Urothelium cell line (cell line): ENCODE measurements at places on chromosomes 6 and 20.
A peak's percentile ranks its signal among the peaks of the same experiment; 100 is the strongest.

DNA sequence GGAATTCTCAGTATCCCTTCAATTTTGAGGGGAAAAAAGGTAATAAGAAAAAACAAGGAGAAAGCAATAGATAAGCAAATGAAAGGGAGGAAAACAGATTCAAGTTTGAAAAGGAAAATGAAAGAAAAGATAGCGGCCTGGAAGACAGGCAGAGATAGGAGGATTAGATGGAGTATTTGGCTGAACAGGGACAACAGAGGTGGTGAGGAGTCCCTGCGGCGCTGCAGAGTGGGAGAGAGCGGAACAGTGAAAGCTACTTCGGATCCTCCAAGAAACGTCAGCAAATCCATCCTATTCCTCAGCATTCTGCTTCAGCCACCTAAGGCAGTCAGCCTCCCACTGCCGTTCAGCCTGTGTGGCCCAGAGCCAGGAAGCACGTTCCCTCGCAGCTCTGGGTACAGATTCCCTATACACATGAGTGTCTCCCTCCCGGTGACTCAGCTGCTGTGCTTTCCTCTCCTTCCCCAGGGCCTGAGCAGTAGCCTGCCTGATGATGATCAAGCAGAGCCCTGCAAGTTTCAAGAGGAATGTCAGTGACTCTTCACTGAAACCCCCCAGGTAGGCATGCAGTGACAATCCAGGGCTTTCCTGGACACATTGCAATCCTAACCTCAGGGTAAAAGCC lies 43.4 kb upstream of the CDYL start:
- peak; percentile 88 for DNase-seq

DNA sequence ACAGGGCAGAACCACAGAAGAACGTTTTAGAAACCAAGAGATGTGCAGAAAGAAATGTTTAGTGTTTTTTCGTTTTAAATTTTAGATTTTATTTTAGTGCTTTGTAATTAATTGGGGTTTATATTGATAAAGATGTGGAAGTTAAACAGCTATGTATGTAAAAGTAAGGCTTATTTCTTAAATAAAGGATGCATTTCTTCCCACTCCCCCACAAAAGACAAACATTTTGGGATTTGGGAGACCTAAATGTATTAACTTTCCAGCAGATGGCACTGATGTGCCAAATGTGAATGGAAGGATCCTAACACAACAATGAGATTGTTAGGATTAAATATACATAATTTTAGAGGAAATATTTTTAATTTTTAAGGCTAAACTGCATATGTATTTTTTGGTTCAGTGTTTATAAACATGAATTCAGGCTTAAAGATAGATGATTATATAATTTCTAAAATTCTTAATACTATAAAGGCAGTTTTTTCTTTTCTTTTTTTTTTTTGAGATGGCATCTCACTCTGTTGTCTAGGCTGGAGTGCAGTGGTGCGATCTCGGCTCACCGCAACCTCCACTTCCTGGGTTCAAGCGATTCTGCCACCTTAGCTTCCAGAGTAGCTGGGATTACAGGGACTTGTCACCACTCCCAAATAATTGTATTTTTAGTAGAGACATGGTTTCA lies 12.0 kb downstream of the PFDN4 start:
- peak; percentile 58 for DNase-seq

GRCh38 chr6:26158581-26159356 lies 71.5 kb downstream of the HFE start:
- no peak for DNase-seq

DNA sequence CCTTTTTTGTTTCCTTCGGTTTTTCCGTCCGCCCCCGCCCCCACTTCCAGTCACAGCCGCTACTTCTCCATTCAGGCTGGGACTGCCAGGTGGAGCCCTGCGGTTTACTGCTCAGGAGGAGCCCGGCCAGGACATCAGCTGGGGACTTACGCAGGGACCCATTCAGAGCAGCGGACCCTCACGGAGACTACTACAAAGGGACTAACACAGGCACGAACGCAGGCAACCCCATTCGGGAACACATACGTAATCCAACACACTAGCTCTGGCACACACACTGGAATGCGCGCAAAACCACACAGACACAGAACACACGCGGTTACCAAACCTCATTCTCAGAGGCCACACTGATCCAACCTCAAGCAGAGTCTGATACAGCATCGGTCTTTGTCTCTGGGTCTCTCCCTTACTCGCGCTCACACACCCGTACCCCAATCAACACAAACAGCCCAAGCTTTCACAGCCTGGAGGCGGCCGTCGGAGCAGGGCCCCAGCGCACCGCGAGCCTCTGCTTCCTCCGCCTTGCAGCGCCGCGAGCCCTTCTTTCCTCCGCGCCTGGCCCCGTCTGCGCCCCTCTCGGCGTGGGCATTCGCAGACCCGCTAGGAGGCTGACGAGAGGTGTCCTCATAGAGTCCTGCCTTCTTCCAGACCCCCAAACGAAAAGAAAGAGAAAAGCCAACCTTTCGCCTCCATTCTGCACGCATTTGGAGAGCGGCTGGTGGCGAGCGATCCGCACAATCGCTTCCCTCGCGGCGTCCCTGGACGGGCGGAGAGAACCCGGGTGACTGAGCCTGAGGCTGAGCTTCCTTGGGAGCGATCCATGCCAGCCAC lies 1.1 kb upstream of the SLC32A1 start:
- peak; percentile 32 for DNase-seq

DNA sequence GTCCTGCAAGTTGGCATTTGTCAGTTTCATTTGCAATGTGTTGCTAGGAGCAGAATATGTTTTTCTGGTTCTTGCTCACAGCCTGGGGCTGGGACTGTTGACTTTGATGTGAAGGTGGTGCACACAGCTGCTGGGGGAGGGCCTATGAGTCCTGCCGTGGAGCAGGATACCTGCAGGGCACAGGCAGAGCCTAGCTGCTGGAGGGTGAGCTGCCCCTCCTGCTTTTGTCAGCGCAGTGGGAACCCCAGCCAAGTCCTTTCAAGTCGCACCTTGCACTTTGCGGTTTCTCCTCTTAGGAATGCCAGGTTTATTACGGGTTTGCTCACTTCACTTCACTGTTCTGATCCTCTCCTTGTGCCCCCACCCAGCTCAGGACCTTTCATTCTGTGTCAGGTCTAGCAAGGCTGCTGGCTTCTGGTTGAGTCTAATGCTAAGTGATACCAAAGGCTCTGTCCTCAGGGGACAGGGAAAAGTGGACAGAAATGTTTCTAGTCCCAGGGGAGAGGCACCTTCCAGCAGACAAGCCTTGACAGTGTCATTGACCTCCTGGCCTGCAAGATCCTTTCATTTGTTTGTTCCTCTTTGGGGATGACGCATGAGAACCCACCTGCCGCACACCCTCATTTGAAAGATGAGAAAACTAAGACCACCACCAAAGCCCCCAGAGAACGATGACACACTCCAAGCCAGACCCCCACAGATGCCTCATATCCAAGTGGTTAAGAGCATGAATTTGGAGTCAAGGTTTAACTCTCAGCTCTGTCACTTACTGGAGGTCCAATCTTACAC lies 2.7 kb upstream of the SPO11 start:
- peak; percentile 53 for DNase-seq

- no peak for DNase-seq
Measured at GRCh38 chr6:114323784-114324183, 19.0 kb downstream of the HS3ST5 start.
